ENCODE measurements at places on chromosomes 7 and 10. TPM values are rescaled to one million over a fixed set of nuclear protein-coding genes. Genes with fewer than 3 reads are reported as not detected.

Gene CCNJ
- 7.7 TPM for total RNA-seq

GRCh38 chr10:111707076-111707475, 476.5 kb downstream of the GPAM start:
- H3K4me3 ChIP-seq: no peak overlapping the region
- no peaks in the 10 kb centered on the region for H3K27me3 ChIP-seq
- H3K36me3 ChIP-seq: no peaks in the 10 kb centered on the region
- H3K4me1 ChIP-seq: no peaks in the 10 kb centered on the region
- no peak overlapping the region for H3K27ac ChIP-seq
- DNase-seq: no peak

DNA sequence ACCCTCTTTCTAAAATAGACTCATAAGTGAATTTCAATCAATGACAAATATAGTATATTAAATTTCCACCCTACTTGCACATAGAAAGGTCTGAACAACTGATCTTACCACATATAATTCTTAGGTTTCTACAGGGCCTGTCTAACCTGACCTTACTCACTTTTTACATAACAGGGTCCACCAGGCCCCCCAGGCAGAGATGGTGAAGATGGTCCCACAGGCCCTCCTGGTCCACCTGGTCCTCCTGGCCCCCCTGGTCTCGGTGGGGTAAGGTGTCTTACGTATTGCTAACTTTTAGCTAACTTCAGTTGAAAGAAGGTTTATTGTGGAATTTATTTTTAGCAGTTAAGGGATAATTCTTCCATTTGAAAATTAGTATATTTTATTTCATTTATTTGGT, 5.3 kb downstream of the COL1A2 start:
- H3K4me3 ChIP-seq: no peak overlapping the region
- H3K27ac ChIP-seq: no peak overlapping the region
- H3K36me3 ChIP-seq: peaks cover 9% of the 10 kb centered on the region
- H3K4me1 ChIP-seq: peaks cover 3% of the 10 kb centered on the region

DNA sequence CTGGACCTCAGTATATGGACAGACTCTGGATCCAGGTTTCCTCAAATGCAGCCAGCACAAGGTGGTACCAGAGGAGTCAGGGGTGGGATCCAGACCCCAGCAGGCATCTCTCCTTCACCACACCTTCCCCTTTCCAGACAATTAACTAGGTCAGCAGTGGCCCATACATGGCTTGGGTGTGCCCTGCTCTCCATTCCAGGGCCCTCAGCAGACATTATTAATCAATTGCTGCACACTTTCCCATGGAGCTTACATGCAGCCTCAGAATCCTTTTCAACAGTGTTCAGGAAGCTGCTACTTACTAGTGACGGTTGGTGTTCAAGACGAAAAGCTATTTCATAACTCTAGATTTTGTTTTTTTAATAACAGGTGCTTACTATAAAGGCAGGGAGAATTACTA, 6.0 kb downstream of the COL13A1 start:
- H3K27me3 ChIP-seq: peaks cover 11% of the 10 kb centered on the region

DNA sequence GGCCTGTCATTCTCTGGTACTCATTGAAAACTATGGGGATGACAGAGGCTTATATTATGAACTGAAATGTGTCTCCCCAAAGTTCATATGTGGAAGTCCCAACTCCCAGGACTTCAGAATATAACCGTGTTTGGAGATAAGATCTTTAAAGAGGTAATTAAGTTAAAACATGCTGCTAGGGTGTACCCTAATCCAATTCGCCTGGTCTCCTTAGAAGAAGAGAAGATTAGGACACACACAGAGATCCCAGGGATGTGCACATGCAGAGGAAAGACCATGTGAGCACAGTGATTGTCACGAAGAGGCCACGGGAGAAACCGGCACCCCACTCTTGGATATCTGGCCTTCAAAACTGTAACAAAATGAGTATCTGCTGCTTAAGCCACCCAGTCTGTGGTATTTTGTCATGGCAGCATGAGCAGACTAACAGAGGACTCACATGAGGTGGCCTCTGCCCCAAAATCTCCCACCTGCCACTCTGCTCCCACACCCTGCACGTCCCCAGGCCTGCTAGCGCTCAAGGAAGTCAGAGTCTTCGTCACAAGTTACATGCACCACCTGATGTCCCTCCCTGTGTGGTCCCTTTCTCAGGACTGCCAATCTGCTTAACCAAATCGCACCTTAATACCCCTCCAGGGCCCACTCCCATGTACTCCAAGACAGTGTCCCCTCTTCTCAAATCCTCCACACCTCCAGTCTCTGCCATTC, 26.8 kb downstream of the PLAC9 start:
- H3K4me3 ChIP-seq: no peak overlapping the region
- H3K36me3 ChIP-seq: peaks cover 90% of the 10 kb centered on the region
- no peaks in the 10 kb centered on the region for H3K27me3 ChIP-seq

GRCh38 chr10:58350619-58351323, 16.0 kb downstream of the UBE2D1 start:
- no peaks in the 10 kb centered on the region for H3K36me3 ChIP-seq
- H3K27me3 ChIP-seq: no peaks in the 10 kb centered on the region
- H3K4me3 ChIP-seq: no peak overlapping the region
- no peak for DNase-seq
- peak overlapping the region; percentile 40 for H3K27ac ChIP-seq
- H3K4me1 ChIP-seq: peaks cover 24% of the 10 kb centered on the region

DNA sequence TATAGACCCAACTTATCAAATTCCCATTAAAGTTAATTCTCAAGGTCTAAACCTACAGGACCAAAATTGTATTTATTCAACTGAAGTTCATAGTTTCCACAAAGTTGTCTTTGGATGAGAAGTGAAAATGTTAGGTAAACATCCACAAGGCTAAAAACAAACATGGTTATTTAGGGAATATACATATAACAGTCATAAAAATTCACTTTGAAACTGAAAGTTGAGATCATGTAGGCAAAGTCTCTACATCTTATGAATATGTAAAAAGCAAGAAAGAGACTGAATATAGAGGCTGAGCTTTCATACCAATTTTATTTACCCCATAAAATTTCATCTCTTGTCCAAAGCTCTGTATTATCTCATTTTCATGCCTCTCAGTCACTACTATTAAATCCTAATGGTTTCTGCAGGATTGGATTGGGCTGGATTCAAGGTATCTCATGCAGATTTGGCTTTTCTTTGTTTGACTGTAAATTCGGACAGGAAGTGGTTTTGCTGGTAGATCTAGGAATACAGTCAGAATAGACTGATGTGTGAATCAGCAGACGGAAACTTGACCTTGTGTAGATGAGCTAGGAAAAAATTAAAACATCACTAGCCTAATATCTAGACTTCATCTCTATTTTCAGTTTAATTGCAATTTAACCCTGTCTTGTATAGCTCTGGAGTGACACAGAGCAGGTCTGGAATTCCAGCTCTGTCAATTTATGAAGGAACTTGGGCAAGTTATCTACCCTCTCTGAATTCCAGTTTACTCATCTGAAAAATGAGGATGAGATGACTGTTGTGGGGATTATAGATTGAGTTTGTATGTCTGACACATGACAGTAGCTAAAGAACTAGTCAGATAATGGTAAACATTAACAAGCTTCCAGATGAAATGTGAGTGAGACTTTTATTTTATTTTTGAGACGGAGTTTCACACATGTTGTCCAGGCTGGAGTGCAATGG, 27.3 kb upstream of the SKAP2 start:
- no peak overlapping the region for H3K4me3 ChIP-seq
- no peaks in the 10 kb centered on the region for H3K27me3 ChIP-seq
- DNase-seq: no peak
- H3K27ac ChIP-seq: no peak overlapping the region

DNA sequence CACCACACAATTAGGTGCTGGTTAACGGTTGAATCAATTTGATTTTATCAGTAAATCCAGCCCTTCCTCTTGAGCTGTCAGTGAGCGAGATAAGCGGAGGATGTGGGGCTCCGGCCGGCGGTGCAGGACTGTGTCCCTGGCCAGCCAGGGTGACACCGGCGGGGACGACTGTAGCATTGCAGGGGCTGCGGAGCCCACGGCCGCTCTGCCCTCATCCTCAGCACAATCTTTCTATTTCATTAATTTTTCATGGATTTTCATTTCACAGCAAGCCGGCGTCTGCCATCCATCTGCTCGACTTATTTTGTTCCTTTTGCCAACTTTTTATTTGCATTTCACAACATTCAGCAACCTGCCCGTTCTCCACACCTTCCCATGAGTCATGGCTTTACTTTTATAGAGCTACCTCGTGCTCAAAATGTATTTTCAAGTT, 4.7 kb downstream of the ADARB2 start:
- peaks cover 3% of the 10 kb centered on the region for H3K27me3 ChIP-seq
- no peak overlapping the region for H3K27ac ChIP-seq
- H3K4me3 ChIP-seq: no peak overlapping the region
- H3K36me3 ChIP-seq: no peaks in the 10 kb centered on the region
- peaks cover 11% of the 10 kb centered on the region for H3K4me1 ChIP-seq

DNA sequence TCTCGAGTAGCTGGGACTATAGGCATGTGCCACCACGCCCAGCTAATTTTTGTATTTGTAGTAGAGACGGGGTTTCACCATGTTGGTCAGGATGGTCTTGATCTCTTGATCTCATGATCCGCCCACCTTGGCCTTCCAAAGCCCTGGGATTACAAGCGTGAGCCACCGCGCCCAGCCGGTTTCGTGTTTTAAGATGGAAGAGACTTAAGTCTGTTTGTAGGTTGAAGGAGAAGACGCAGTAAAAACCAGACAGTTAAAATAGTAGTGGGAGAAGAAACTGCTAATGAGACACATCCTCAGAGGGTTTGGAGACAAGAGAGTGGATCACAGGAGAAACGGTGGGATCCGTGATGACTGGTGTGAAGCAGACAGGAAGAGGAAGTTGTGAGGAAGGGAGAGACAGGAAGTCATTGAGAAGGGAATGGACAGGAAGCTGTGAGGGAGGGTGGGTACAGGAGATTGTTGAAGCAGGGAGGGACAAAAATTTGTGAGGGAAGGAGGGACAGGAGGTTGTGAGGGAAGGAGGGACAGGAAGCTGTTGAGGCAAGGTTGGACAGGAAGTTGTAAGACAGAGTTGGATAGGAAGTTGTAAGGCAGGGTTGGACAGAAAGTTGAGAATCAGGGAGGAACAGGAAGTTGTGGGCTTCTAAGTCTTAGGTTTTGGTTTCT, 115.5 kb downstream of the WDFY4 start:
- peak; percentile 34 for DNase-seq
- H3K27me3 ChIP-seq: no peaks in the 10 kb centered on the region
- H3K36me3 ChIP-seq: no peaks in the 10 kb centered on the region

GRCh38 chr10:90849956-90850749, 7.7 kb downstream of the HTR7 start:
- no peaks in the 10 kb centered on the region for H3K27me3 ChIP-seq
- no peak overlapping the region for H3K27ac ChIP-seq
- DNase-seq: no peak
- no peak overlapping the region for H3K4me3 ChIP-seq
- H3K36me3 ChIP-seq: no peaks in the 10 kb centered on the region

GRCh38 chr10:59854571-59854970, 51.8 kb downstream of the CCDC6 start:
- H3K27ac ChIP-seq: no peak overlapping the region
- DNase-seq: no peak
- H3K4me3 ChIP-seq: no peak overlapping the region
- H3K27me3 ChIP-seq: no peaks in the 10 kb centered on the region
- H3K36me3 ChIP-seq: no peaks in the 10 kb centered on the region

All from upper lobe of left lung (tissue), 6 donors.